GM13976 (cell line): ENCODE measurements at places on chromosomes 5 and 9.

GRCh38 chr5:120419127-120419526 lies 45.0 kb upstream of the PRR16 start:
- no peak for DNase-seq

DNA sequence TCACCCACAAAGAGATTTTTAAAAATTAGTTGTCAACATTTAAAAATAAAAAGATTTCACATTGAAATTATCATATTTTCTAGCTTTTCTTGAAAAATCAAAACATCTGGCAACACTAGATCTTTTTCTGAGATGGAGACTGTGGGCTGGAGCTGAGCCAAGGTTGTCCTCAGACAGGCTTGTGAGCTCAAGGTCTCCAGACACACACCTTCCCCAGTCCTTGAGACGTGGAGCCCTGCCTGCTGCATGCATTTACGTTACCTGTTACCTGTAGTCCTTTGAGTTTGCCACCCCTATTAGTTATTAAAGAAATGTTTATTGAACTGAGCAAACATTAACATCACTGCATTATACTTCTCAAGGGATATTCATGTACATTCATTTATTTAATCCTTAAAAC lies 87.5 kb upstream of the TLE1 start:
- no peak for DNase-seq

DNA sequence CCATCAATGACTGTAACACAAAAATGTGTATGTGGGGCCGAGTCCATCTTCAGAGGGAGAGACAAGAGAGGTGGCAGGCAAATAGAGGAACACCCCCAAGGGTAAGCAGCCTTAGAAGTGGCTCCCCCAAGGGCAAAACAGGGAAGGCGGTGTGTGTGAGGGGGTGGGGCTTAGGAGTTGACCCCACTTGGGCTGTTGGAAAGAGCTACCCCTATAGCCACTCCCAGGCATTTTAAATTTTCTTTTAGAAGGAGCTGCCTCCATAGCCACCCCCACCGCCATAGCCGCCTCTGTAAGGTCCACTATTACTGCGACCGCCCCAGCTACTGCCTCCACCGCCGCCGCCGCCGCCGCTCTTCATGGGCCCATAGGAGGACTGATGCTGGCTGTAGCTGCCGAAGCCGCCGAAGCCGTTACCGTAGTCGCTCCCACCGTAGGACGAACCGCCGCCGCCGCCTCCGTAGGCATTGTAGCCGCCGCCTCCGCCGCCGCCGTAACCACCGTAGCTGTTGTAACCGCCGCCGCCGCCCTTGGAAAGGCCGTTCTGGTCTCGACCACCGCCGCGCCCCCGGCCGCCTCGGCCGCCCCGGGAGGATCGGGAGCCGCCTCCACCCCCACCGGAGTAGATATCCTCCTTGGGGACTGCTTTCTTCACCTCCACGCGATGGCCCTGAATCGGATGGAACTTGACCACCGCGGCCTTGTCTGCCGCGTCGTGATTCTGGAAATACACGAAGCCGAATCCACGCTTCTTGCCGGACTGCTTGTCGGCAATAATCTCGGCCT lies 1.1 kb downstream of the HNRNPA0 start:
- peak; percentile 33 for DNase-seq

DNA sequence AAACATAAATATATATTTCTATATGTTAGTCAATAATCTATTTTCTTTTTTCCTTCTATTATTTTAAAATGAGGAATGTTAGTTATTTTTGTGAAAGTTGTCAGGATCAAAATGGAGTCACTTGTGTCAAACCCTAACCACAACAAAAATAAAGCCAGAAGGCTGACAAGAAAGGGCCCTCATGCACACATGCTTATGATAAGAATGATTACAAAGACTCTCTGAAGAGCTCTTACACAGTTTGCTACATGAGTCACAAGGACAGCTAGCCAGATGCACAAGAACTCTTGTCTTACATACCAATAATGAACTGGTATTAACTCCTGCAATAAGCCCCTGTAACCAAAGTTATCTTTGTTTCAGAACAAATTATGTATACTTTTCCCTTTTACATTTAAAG lies 64.7 kb downstream of the GGTA1 start:
- no peak for DNase-seq

GRCh38 chr5:174204535-174205313 lies 159.2 kb downstream of the NSG2 start:
- no peak for DNase-seq

DNA sequence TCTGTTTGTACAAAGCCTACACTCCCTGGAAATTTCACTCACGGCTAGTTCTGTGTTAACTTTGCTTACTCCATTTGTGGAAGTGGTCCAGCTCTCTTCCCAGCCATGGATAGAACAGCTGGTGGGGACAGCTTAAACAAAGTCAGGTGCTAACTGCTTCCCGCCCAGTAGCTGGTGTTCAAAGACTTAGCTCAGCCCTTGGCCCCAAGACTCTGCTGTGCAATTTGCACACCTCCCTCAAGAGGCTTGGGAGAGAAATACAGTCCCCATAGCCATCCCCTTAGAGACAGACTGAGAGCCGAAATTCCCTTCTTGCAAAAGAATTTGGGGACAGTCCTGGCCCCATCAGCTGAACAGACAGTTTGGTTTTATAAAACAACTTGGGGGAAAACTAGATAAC lies 73.8 kb upstream of the RAI14 start:
- no peak for DNase-seq

- no peak for DNase-seq
Observed at GRCh38 chr5:95949810-95950209, 11.8 kb downstream of the ELL2 start.

- no peak for DNase-seq
Observed at GRCh38 chr9:120107138-120107537, 472.8 kb downstream of the CDK5RAP2 start.

- DNase-seq: no peak
Observed at GRCh38 chr9:68978066-68978465, 35.8 kb downstream of the PRKACG start.

GRCh38 chr5:167945542-167946384 lies 345.7 kb upstream of the WWC1 start:
- DNase-seq: no peak

GRCh38 chr9:90097237-90097636 lies 492.4 kb downstream of the GADD45G start:
- no peak for DNase-seq

- DNase-seq: no peak
Observed at GRCh38 chr5:140319833-140320232, 16.9 kb upstream of the PFDN1 start.

GRCh38 chr9:80811656-80812055 lies 877.7 kb downstream of the TLE1 start:
- no peak for DNase-seq

GRCh38 chr5:168931638-168932345 lies 352.6 kb upstream of the PANK3 start:
- DNase-seq: no peak

DNA sequence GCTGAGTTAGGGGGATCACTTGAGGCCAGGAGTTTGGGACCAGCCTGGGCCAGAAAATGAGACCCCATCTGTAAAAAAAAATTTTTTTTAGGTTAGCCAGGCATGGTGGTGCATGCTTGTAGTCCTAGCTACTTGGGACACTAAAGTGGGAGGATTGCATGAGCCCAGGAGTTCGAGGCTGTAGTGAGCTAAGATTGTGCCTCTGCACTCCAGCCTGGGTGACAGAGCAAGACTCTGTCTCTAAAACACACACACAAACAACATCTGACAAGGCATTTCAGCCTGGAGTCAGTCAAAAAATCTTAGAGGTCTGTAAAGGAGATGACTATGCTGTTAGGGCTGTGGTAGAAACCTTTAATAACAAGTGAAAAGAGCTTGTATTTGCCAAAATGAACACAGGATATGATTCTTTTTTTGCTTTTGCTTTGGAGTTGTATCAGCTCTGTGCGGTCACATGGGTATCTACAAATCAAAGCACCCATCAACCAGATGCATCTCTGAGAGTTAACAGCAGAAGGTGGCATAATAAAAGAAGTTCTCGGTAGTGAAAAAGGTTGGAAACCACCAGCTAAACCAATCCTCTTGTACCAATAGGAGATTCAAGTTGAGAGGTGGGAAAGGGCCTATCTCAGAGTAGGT lies 3.6 kb upstream of the PSMD5 start:
- no peak for DNase-seq

DNA sequence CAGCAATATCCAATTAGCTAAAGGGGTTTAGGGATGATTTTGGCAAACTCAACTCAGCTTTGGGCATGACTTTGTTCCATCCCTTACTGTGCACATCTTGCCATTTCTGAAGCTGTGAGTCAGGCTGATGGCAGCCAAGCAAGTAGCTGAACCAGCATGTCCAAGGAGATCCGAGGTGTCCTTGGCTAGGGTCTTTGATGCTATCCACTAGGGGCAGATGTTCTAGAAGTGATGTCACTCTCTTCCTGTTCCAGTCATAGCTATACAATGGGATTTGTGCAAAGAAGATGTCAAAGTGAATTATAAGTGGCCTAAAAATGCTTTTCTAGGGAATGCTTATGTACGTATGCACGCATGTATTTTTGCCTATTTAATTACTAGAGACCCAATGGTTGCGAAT lies 160.8 kb upstream of the PAPPA start:
- no peak for DNase-seq

DNA sequence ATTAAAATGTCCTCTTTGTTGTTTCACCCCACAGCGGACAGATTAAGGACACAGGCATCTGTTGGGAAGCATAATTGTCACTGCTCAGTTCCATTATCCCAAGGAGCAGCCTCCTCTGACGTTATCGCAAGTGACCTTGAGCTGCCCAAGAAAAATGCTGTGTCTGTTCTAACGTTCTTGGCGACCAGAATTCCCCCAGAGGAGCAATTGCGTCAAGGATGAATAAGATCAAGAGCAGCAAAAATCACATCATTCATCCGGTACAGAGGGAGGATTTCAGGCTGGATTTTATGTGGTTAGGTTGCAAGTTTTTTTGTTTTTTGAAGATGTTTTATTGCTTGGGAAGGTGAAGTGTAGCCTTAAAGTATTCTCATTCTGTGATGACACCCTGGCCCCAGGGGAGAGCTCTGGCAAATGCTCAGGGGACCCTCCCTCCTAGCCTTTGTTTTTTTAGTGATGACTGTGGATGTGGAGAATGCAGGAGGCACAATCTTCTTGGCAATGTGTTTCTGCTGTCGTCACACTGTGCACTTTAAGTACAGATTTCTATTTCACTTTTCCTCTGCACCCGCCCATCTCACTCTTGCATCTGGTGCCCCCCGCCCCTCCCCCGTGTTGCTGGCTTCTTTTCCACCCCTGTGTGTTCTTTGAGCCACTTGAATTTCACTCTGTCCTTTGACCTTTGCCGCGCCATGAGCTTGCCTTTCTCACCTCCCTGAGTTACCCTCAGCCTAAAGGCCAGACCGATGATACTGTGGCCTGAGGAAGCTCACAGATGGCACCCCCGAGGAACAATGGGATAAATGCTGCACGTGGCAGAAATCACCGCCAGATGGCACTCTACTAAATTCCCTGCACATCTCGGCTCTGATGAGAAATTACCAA lies 308.5 kb downstream of the RAB3C start:
- peak; percentile 48 for DNase-seq

DNA sequence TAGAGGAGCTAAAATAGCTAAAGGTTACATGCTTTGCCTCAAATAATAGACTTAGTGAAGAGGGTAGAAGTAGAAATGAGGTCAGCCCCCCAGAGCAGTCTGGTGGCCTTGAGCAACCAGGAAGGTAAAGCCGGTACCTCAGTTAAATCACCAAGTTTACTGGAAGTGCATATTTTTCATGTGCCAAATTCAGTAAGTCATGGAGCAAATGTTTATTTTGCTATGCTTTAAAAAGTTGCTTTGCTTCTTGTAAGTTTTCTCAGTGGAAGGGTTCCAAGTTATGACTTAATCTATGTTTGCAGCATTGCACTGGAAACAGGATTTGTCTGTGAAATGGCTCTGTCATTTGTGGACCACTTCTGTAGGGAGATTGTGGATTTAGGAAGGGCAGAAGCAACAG lies 256.7 kb downstream of the ARRDC3 start:
- DNase-seq: no peak

DNA sequence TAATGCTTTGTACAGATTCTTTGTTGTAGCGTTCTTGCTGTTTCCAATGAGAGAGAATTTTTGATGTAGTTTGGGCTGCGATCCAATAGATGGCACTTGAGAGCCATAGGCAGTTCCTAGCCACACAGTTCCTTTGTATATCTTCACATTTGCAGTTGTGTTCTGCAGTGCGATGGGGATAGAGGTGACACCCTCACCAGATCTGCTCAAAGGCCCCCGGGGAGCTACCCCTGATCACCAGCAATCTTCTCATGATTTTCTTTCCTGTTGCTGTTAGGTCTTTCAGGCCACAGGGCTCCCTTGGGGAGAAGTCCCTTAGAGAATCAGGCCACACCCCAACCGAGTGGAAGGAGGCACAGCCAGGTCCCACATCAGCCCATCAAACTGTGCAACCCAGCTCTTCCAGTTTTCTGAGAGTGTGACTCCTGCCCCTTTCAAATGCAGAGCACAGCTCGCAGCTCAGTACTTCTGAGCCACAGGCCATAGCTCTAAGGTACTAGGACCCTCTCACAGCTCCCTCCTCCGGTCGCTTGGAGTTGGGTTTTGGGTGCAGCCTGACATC lies 353.7 kb downstream of the SLCO4C1 start:
- no peak for DNase-seq

GRCh38 chr9:126758916-126759585 lies 45.8 kb upstream of the ZBTB43 start:
- no peak for DNase-seq

- DNase-seq: no peak
Observed at GRCh38 chr5:116905885-116906284, 331.3 kb upstream of the SEMA6A start.

- no peak for DNase-seq
Observed at GRCh38 chr9:93665637-93666438, 89.5 kb downstream of the PHF2 start.

GRCh38 chr9:34590381-34591247 lies 1.1 kb upstream of the CNTFR start:
- peak; percentile 54 for DNase-seq

DNA sequence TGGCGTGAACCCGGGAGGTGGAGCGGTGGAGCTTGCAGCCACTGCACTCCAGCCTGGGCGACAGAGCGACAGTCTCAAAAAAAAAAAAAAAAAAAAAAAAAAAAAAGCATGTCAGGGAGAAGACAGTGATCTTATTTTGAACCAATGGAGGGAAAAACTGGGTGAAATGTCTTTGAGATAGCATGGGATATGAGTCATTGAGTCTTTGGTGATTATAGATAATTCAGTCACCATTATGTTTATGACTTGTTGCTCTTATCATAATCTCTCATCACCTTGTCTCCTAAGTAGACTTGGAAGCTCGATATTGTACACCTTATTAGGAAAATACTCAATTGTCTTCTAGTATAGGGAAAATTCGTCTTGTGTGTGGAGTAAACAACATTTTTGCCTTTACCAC lies 55.1 kb upstream of the KDM4C start:
- no peak for DNase-seq

DNA sequence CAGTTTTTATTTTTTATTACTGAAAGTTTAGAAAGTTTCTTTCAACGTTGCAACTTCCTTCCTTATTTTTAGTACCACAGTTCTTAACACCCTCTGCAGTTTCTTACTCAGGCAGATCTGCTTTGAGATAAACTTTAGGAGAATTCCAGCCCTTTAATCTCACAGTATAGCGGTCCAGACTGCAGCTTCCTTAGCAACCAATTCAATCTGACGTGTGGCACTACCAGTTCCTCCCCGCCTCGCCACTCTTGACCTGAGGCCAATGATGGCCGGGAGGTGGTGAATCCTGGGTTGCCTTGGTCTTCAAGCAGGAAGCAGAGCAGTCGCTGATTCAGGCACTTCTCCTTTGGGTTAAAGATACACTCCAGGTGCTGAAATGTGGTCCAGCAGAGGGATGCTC lies 334.3 kb upstream of the TRPC7 start:
- DNase-seq: no peak

GRCh38 chr9:109973336-109973735 lies 193.3 kb downstream of the PALM2AKAP2 start:
- DNase-seq: no peak

- no peak for DNase-seq
Observed at GRCh38 chr9:36893911-36894310, 140.2 kb downstream of the PAX5 start.
